Cardiac fibroblast (primary cell): ENCODE measurements at places on chromosomes 2 and 18.

- DNase-seq: no peak
Observed at GRCh38 chr2:24471662-24472061, 19.4 kb upstream of the NCOA1 start.

DNA sequence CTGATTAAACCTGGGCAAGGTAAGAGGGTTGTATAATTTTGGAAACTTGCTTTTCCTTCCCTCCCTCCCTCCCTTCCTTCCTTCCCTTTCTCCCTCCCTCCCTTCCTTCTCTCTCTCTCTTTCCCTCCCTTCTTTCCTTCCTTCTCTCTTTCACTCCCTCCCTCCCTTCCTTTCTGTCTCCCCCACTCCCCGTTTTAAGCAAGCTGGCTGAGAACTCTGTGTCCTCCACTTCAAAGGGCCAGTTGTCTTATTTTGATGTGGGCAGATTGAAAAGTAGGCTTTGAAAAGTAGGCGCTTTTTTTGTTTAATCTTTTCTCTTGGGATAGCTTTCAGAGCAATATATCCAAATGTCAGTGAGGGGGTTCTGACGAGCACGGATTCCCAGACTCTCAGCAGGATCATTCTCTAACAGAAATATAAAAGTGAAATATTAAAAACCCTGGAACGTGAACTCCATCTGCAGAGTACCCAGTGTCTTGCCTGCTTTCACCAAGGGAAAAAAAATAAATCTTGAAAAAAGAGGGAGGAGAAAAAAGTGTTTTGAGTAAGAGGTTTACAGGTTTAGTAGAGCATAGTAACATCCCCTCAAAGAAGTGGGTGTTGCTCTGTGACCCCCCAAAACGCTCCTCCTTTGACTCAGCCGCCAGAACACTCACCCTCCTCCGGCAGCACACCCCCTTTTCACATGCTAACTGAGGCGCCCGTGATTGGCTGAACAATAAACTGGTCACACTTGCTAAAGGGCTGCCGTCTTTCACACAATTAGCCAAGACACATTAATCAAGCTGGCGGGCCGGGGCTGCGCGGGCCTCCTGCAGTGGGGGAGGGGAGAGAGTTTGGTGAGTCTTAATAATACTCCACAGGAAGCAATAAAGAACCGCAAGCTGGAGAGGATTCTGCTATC, 52.2 kb downstream of the CDK15 start:
- DNase-seq: peak; percentile 33

DNA sequence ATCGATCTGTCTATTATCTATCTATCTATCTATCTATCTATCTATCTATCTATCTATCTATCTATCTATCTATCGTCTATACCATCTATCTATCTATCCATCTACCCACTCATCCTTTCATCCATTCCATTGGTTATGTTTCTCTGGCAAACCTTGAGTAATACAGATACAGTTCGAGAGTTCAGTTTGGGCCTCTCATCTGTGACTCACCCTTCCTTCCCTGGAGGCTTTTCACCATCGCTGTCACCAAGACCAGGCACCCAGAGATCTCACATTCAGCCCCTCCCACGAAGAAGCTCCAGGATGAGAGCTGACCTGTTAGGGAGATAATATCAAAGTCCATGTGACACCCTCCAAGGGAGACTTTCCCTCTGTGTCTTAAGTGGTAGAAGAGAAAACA, 164.1 kb upstream of the CELF4 start:
- DNase-seq: no peak

- no peak for DNase-seq
Observed at GRCh38 chr2:197308996-197309690, 1.4 kb downstream of the ANKRD44 start.

DNA sequence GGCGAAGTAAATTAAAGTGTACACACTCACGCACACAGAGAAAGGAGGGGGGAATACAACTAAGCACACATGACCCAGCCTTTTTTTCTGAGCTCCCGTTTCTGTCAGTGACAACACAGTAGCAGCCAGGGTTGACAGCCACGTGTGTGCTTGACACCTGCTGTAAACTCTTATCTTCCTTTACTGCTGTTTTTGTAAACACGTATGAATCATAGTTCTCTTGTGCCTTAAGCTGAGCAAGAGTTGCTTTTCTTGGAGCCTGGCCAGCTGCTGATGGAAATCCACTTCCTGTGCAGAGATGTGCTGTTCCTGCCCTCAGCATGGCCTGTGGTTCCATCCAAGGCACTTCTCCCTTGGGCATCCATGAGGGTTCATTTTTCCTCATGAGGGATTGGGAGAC, 561.9 kb downstream of the GALR1 start:
- DNase-seq: no peak

GRCh38 chr2:200302940-200303727, 3.4 kb upstream of the SPATS2L start:
- DNase-seq: peak; percentile 86

DNA sequence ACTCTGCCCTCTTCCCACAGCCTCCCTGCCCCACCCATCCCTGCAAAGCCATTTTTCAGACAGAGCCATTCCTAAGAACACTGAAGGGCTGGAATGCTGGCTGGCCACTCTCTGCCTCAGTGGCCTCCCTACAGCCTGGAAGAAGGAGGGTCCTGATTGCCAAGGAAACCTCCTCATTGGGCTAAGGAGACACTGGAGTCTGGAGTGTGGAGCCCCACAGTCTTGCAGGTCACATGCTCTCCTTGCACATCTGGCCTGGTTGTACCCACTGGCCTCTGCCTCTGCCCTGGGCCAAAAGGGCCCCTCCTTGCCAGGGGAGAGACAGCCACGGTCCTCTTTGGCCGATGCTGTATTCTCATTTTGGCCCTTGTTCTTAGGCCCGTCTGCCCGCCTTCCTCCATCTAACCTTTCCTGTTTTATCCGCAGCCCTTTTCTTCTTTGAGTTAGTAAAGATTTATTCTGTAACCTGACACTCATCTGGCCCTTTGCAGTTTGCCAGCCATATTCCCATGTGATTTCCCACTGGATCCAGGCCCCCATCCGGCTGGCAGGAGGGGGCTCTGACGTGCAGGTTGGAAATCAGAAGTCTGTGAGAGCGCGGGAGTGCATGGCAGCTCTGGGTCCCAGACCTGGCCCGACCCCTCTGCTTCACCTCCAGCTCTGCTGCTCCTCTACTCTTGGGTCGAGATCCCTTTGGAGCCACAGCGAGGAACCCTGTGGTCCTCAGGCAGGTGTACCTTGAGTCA, 11.0 kb upstream of the CATIP start:
- DNase-seq: no peak

DNA sequence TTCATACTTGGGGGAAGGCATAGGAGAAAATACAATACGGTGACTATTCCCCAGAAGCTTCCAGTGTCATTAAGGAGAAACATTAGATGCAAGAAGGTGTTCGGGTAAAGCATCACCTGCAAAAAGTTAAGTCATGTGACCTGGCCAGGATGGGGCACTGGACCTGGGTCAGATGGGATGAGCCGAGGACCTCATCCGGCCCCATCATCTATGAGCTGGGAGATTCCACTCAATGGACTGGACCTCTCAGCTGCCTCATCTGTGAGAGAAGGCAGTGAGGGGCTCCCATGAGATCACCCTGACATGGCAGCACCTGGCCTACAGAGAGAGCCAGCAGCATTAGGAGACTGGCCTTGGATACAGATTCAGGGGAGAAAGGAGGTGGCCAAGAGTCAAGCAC, 111.4 kb upstream of the TEX51 start:
- no peak for DNase-seq

GRCh38 chr2:69298862-69299261, 88.2 kb downstream of the GFPT1 start:
- DNase-seq: peak; percentile 79

- no peak for DNase-seq
Observed at GRCh38 chr2:63596401-63596883, 7.7 kb downstream of the MDH1 start.

- peak; percentile 65 for DNase-seq
Observed at GRCh38 chr2:100012561-100012960, 129.8 kb downstream of the AFF3 start.

GRCh38 chr2:136030406-136030805, 45.0 kb upstream of the DARS1 start:
- no peak for DNase-seq

DNA sequence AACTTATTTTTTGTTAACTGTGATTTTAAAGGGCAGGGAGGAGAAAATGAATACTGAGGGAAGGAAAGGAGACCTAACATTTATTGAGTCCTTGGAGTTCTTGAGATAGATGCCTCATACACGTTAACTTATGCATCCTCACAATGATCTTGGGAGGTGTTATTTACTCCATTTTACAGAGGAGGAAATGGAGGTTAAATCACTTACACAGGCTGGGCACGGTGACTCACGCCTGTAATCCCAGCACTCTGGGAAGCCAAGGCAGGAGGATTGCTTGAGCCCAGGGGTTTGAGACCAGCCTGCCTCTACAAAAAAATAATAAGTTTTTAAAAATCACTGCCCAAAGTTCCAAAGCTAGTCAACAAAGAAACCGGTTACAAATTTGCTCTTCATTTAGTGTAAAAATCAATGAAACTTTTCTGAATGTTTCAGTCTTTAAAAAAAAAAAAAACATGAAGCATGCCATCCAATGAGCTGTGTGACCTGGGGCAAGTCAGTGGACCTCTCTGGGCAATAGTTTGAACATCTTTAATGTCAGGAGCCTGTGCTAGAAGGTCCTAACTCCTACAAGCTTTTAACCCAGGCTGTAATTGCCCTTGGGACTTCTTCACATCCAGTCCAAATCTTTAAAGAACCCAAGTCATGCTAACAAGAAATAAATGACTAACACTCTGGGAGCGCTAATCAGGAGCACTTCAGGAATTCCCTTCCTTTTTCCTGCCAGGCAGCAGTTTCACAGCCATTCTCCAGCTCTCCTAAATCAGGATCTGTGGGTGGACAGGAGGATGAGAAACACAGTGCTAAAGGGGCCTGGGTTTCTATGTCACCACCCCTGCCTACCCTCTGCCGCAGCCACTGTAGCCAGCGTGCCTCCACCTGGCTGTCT, 176.4 kb downstream of the TMEM247 start:
- peak; percentile 35 for DNase-seq

DNA sequence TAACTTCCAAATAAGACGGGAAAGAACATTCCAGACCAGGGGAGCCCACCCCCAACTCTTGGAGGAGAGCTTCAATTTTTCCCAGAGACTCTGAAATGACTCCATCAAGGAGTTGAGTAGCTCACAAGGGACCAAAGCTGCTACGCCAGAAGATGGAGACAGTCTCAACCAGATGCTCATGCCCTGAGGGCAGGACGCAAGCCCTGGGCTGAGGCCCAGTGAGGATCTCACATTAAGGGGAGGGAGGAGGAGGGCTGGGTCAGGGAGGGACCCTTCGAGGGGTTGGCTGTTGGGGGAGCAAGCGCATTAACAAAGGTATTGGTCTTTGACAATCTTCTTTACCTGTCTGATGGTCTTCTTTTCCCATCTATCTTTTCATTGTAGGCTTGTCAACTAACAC, 141.3 kb upstream of the SLC1A4 start:
- no peak for DNase-seq

DNA sequence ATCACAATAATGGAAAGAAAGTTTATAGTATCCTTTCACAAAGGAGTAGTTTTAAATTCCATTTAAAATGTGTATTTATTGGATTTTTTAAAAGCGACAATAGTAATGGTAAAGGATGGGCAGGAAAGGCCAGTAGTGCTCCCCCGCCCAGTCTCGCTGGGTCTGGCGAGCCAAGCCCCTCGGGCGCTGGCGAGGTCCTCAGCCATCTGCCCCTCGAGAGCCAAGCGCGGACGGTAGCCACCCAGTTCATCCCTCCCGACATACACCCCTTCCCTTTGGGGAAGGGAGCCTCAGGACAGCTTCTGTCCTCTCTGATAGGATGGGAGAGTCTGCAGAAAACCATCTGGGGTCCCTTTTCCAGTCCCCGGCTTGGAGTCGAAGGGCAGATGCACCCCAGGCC, 45.2 kb downstream of the BOLA3 start:
- DNase-seq: no peak

- peak; percentile 49 for DNase-seq
Observed at GRCh38 chr2:64017811-64018700, 1.2 kb downstream of the VPS54 start.

DNA sequence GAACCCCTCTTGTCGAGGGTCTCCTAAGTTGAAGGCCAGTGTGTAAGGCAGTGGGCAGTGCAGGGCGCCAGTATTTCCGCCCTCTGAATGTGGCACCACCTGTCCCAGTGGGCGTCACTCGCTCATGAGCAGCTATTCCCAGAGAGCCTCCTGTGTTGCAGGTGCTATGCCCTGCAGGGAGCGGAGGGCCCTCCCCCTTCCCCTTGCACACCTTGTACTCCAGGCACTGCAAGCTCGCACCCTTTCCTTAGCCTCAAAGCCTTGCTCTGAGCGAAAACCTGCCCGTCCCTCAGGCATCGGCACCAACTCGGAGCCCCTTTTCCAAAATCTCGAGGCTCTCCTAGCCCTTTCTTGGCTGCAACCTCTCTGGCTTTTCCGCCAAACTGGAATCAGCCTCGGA, 282.7 kb downstream of the AGAP1 start:
- no peak for DNase-seq

DNA sequence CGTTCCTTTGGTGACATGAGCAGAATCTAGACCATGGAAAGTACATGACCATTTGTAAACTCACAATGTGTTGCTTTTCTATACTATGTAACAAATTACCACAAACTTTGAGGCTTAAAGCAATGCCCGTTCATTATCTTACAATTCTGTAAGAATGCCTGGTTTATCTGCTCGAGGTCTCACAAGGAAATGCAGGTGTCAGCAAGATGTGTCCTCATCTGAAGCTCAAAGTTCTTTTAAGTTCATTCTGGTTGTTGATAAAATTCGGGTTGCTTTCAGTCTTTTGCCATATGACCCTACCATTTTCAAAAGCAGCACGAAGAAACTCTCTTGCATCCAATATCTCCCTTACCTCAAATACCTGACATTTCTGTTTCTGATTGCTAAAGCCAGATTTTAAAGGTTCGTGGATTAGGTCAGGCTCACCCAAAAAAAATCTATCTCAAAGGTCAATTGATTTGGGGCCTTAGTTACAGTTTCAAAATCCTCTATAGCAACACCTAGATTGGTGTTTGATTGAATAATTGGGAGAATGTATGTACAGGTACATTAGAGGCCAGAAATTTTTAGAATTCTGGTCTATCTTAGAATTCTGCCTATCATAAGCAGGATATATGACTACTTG, 125.9 kb downstream of the TMEM131 start:
- no peak for DNase-seq

DNA sequence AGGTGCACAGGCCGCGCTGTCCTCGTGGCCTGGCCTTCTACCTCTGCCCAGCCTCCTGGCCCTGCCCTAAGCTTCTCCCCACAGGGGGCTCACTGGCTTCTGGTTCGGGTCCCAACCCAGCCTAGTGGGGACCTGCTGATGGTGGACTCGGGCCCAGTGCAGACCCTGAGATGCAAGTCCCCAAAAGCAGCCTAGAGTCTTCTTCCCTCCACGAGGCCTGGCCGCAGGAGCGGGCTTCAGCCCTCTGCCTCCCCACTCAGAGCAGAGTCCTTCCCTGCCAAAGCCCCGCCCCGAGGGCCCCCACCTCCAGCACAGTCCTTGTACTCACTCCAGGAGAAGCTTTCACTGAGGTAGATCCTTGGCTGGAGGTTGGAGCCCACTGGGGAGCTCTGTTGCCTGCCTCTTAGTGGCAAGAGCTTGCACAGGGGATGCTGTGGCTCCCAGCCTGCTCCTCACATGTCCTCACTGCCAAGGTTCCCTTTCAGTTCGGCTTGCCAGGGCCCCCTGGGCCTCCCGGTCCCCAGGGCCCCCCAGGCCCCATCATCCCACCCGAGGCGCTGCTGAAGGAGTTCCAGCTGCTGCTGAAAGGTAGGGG, 3.6 kb downstream of the ERFE start:
- no peak for DNase-seq

- DNase-seq: no peak
Observed at GRCh38 chr2:191148281-191148680, 2.5 kb downstream of the STAT4 start.

- peak; percentile 20 for DNase-seq
Observed at GRCh38 chr2:27086724-27087593, at the start of gene KHK. KHK (plus strand) TSS chr2:27086772; CDS start chr2:27087260, 488 bp downstream.
